Activated gamma-delta T cell treated with Interleukin-2 at 50 U/mL for 16 hours (primary cell): ENCODE measurements at places on chromosomes 12 and 14.

GRCh38 chr14:43418324-43418723 lies 1088.8 kb downstream of the FSCB start:
- DNase-seq = no peak

- DNase-seq = no peak
Observed at GRCh38 chr12:26557326-26557725, 275.7 kb downstream of the ITPR2 start.

GRCh38 chr12:28460420-28461130 lies 270.3 kb downstream of the CCDC91 start:
- DNase-seq = no peak

DNA sequence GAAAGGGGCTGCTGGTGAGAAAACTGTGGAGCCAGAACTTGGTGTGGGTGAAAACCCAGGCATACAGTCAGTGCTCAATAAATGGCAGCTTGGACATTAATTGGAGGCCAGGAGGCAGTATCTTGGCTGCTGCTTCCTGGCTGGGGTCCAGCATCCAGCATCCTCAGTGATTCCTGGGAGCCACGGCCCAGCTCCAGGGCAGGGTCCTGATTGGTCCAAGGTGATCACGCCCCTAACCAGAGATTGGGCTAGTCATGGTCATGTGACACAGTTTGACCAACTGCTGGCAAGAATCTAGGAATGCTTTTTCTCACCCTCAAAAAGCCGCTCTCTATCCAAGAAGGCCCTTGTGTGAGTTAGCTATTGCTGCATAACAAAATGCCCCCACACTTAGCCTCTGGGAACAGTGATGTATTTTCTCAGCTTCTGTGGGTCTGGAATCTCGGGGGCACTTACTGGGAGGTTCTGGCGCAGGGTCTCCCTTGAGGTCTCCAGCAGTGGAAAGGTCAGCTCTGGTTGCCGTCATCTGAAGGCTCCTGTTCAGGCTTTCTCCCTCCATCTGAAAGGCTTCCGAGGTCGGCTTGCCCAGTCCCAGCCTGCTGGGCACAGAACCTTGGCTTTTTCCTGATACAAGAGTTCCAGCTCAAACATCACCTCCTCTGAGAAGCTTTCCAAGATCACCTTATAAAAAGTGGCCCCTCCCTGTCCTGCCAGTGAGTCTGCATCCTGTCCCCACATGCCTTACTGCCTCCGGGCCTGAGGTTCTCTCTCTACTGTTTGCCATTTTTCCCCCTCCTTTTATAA lies 119.2 kb upstream of the NCOR2 start:
- no peak for DNase-seq

GRCh38 chr14:99604766-99605298 lies 825 bp upstream of the CCDC85C start:
- DNase-seq = no peak

- DNase-seq = no peak
Observed at GRCh38 chr12:5369298-5369697, 62.6 kb upstream of the NTF3 start.

DNA sequence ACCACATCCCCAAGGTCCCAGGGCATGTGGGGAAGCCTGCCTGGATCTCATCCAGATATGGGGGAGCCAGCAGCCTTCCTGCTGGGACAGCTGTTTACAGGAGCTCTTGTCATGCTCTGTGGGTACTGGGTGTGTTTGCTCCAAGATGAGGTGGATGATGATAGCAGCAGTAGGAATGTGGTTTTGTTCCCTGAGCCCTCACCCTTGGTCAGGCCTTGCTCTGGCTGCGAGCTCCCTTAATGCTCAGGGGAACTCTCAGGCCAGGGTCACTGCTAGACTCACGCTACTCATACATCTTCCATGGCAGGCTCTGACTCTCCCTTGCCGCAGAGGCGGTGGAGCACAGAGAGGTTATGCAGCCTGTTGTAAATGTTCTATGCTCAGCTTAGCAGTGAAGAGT lies 990.3 kb downstream of the AACS start:
- no peak for DNase-seq

DNA sequence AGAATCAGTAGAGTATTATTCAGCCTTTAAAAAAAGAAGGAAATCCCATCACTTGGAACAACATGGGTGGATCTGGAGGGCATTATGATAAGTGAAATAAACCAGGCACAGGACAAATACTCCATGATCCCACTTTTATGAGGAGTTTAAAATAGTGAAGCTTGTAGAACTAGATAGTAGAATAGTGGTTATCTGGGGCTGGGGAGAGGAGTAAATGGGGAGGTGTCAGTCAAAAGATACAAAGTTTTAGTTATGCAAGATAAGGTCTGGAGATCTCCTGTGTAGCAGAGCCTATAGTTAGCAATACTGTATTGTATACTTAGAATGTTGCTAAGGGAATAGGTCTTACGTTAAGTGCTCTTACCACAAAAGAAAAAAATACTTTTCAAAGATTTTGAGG lies 64.9 kb downstream of the RIC8B start:
- DNase-seq = no peak

DNA sequence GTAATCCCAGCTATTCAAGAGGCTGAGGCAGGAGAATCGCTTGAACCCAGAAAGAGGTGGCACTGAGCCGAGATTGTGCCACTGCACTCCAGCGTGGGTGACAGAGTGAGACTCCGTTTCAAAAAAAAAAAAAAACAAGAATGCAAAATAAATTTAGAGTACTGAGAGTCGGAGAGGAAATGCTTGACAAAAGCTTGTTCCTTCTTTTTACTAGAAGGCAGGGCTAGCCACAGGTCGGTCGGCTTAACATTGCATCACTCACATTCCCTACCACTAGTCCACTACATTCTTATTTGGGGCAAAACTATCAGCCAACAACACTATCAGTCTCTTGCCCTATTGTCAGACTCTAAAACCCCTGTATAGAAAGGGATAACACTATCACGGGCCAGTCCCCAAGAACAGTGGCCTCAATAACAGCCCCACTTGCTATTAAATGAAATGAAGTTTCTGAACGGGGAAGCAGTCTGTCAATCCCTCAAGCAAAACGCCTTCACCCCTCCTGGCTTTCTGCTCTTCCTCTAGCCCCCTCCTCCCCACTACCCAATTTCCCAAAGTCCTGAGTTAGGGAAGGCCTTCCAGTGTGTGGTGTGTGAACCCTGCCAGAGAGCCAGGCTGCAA lies 1.0 kb downstream of the RNF41 start:
- DNase-seq = no peak

DNA sequence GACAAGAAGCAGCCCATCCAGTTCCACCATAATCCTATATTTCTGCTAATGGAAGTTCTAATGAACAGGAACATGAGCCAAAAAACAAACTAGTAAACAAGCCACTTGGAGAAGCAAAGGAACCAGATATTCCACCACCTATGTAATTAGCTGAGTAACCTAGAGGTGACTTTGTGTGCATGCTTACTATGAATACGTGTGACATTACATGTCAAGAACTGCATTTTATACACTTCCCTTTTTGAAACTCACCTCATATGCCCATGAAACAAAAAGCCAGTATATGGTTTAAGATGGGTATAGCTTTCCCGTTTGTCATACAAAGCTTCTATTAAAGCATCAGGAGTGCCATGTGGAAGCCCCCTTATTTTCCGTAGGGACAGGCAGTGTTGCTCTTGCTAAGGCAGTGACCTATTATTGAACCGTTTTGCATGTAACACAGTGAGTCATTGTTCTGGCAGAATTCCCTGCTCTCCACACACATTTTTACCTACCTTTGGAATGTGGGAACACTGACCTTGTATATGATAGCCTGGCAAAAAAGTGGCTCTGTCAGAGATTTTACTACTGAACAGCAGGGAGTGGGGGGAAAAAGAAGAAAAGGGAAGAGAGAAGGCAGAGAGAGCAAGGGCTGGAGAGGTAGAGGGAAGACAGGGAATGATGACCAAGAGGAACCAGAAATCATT lies 34.8 kb upstream of the FRMD6 start:
- DNase-seq = no peak

- no peak for DNase-seq
Observed at GRCh38 chr14:88424573-88424972, 39.1 kb downstream of the SPATA7 start.
